ENCODE measurements at places on chromosomes 12 and 14.

DNA sequence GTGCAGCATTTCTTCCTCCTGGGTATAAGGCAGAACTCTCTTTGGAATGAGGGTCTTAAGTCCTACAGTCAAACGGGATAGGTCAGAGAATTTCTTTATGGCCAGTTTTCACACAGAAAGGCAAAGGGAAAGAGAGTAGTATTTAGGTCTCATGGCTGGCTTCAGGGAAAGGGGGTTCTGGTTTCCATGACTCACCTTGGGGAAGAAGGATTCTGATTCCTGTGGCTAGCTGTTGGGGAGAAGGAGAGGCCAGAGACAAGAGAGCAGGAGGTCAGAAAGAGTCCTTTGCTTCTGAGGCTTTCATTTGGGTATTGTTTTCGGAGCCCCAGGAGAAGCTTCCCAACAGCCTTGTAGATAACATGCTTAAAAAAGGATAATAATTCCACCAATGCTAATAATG is 332.5 kb downstream of the NPAS3 start:
- peak; percentile 5 for DNase-seq

DNA sequence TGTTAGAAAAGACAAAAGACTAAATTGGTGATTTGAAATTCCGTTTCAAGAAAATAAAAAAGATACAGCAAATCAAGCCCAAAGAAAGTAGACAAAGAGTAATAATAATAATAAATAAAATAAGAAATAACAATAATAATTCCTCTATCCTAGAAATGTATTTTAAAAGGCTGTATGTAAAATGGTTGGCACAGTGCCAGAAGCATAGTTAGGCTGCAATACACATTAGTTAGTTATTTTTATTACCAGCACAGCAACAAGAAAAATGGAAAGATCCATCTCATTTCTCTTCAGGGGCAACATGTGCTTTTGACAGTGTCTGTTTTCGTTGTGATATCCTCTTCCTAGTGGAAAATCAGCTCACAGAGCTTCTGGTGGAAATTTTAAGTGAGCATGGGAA is 174.1 kb upstream of the TMTC1 start:
- no peak for DNase-seq

DNA sequence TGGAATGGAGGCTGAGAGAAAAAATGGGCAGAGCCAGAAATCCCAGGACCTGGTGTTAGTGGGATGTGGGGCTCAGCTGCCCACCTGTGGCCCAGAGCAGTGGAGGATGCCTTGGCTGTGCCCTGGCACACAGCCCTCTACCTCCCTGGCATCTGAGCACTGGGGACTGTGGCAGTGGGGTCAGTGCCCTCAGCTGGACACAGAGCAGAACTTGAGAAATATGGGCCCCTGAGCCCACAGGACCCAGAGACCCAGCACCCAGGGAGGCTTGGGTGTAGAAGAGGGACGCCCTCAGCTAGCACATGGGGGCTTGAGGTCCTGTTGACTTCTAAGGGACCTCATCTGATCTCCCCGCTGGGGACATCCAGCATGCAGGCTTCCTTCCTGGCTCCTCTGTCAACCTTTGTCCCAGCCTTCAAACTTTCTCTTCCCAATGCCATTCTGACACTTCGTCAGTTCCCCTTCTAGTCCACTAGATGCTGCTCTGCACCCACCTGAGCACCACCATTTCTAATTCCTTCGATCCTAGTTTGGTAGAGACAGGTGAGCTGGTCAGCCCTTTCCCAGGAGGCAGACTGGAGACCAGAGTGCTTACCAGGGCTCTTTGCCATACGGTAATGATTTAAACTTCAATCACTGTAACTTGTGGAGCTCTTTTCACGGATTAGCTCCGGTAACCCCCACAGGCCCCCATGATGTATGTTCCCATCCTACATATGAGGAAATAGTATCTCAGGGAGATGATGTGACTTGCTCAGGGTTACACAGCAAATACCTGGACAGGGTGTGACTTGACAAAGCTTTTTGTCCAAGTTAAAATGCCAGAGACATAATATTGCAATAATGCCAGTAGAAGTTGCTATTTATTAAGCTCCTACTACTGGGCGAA is 143.7 kb downstream of the ASCL4 start:
- peak; percentile 3 for DNase-seq

DNA sequence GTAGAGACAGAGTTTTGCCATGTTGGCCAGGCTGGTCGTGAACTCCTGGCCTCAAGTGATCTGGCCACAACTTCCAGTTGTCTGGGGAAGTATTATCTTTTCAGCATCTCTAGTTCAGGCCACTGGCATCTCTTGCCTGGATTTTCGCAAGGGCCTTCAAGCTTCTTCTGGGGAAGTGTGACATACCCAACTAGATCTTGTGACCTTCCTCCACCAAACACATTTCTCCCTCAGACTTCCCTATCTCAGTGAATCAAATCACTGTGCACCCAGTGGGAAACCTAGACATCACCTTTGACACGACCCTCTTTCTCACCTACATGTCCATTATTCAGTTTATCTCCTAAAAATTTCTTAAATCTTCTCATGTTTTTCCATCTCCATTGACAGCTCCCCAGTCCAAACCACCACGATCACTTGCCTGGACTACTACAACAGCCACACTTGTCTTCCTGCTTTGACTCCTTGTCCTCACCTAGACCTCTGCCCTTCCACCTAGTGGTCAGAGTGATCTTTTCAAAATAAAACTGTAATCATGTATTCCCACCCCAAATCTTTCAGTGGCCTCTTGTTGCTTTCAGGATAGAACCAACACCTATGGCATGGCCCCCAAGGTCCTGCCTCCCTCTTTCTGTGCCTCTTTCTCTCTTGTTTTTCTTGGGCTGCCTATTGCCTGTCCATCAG is 3.3 kb downstream of the EEF1AKMT3 start:
- DNase-seq, result no peak

DNA sequence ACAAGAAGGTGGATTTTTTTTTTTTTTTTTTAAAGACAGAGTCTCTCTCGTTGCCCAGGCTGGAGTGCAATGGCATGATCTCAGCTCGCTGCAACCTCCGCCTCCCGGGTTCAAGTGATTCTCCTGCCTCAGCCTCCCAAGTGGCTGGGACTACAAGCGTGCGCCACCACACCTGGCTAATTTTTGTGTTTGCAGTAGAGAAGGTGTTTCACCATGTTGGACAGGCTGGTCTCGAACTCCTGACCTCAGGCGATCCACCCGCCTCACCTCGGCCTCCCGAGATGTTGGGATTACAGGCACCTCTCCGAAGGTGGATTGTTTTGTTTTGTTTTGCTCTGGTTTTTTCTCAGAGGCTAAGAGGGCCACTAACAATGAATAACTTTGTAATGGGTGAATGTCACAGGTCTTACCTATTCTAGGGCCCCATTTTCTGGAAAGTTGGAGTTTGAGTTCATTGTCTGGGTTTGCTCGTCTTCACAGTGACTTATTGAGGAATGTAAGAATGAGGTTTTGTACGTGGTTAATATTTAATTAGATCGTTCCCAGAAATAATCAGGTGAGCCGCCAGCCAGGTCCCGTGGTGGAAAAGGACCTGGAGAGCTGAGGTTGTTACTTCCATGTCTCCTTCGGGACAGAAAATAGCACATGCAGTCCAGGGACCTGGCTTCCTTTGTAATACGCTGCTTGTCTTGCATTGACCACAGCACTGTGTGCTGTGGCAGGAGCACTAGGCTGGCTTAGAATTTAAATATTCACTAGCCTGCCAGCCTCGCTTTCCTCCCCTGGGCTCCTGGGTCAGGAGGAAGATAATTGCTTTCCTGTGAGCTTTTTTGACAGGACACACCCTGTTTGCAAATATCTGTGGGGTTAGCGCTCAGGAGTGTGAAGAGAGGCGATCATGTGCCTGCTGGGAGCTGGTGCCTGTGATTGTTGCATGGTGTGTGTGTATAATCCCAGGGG is 2.3 kb downstream of the HIP1R start:
- DNase-seq, result no peak

- DNase-seq, result peak; percentile 5
These were observed 17.1 kb downstream of the SEC23A start for GRCh38 chr14:39085933-39086332.

GRCh38 chr12:121253638-121254335 is 42.7 kb downstream of the CAMKK2 start:
- DNase-seq, result no peak

GRCh38 chr12:125892276-125892675 is 827.0 kb downstream of the AACS start:
- DNase-seq, result no peak

- DNase-seq, result peak; percentile 44
These were observed 120.5 kb downstream of the SLC25A47 start for GRCh38 chr14:100443603-100444002.

DNA sequence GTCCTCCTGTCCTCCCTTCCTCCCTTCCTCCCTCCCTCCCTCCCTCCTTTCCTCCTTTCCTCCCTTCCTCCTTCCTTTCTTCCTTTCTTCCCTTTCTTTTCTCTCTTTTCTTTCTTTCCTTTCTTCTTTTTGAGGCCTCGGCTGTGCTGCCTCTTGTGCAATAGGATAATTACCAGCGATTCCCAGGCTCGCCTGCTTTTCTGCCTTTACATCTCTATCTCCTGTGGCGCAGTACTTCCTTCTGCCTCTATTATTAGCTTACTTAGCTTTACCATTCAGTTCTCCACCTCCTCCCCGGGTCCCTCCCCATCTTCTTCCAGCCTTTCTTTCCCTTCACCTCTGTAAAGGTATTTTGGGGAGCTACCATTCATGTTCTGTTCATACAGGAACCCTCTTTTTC is 19.9 kb downstream of the ETV6 start:
- DNase-seq, result no peak

DNA sequence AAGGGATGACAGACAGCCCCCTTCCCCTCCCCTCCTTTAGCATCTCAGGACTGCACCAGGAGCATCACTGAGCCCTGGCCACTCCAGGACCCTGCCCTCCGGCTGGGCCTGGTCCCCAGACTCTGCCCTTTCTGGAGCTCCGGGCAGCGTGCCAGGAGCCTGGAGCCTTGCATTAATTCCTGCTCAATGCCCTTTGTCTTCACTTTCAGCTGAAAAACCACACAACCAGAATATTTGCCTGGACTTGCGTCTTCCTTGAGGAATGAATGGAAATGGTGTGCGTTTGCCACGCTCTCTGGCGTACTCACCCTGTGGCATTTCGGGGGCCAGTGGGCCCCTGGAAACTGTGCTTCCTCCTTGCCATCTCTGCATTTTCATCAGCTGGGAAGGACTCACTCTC is 8.5 kb upstream of the RFLNA start:
- DNase-seq, result no peak

- DNase-seq, result peak; percentile 66
These were observed 90.7 kb downstream of the PPFIA2 start for GRCh38 chr12:81668475-81668874.

GRCh38 chr12:108972358-108972757 is 48.5 kb downstream of the SVOP start:
- no peak for DNase-seq

GRCh38 chr12:40569626-40570179 is 122.5 kb upstream of the CNTN1 start:
- DNase-seq, result peak; percentile 3

DNA sequence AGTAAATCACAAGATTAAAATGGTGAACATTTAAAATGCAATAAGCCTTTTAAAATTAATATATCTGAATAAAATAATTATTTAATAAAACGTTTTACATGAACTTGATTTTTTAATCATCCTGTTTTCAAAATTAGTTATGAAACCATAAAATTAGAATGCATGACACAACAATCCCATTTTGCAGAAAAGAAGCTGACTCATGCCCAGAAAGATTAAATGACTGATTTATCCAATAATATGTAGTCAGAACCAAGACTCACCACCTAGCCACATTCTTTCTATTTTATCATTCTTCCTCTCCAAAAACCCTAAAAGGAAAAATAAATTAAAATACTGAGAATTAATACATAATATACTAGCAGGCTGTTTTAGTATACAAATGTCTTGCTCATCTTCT is 83.0 kb upstream of the LGR5 start:
- DNase-seq, result no peak

GRCh38 chr12:7064516-7064915 is 4.0 kb downstream of the C1S start:
- no peak for DNase-seq

GRCh38 chr12:1620092-1620491 is 8.9 kb upstream of the WNT5B start:
- no peak for DNase-seq

- DNase-seq, result no peak
These were observed 1796.3 kb upstream of the FLRT2 start for GRCh38 chr14:83733670-83734069.

DNA sequence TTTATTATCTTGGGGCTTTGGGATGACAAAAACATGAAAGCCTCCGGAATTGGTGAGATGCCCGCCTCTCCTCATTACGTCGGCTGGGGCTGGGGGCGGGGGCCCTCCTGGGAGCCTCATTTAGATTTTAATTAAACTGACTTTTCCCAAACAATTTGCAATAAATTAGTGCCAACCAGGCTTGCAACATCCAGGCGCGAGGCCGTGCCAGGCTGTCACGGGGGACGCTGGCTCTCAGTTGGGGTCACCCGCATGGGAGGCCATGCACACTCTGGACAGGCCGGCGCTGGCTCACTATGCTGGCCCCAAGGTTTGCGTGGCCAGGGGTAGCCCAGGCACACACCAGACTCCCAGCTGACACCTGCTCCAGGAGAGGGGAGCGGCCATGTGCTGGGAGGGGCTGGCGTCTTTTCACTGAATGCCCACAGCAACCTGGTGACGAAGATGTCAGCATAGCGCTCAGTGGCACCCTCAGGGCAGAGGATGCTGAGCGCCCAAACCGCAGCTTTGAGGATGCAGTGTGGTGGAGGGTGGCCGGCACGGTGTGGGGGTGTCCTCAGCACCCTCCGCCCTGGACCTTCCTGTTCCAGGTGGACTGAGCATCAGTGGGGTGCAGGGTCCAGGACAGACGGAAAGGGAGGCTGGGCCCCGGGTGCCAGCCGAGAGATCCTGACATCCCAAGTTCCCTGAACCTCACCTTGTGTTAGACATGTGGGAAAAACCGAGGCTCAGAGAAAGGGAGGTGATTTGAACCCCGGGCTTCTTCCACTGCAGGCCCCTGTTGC is 190.8 kb upstream of the C14orf180 start:
- no peak for DNase-seq

GRCh38 chr12:54383041-54383609 is 1.4 kb downstream of the ZNF385A start:
- DNase-seq, result peak; percentile 93

GRCh38 chr14:42222924-42223471 is 616.3 kb downstream of the LRFN5 start:
- peak; percentile 70 for DNase-seq

GRCh38 chr14:25933731-25934130 is 664.1 kb downstream of the NOVA1 start:
- no peak for DNase-seq

DNA sequence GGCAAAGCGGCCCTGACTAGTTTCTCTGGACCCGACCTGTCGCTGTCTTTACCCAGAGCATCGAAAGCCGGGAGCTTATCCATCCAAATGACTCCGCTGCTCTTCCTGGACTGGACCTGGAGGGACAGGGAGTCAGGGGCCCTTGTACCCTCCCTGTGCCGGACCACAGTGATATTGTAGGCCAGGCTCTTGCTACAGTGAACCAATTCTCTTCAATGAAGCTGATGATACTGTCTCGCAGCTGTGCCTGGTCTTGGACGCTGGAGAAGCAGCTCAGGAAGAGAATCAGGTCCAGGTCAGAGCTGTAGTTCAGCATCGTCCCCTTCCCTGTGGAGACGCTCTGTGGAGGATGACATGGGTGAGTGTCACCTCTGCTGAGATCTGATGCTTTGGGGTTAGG is 14.7 kb upstream of the OASL start:
- no peak for DNase-seq

GRCh38 chr12:42325326-42325652 is 605 bp downstream of the ZCRB1 start:
- DNase-seq, result no peak
